Chondrocyte (in vitro differentiated cells): ENCODE measurements at places on chromosomes 2 and 18.

- DNase-seq = no peak
Measured at GRCh38 chr2:39545957-39546356, 108.9 kb upstream of the MAP4K3 start.

- no peak for DNase-seq
Measured at GRCh38 chr18:74140582-74140981, 7.1 kb downstream of the FBXO15 start.

- DNase-seq = no peak
Measured at GRCh38 chr18:13984080-13984479, 68.7 kb upstream of the MC2R start.

- DNase-seq = no peak
Measured at GRCh38 chr18:32111706-32112105, 20.0 kb downstream of the RNF138 start.

GRCh38 chr2:205158404-205158803 is 523.9 kb upstream of the NRP2 start:
- no peak for DNase-seq

- no peak for DNase-seq
Measured at GRCh38 chr2:99414566-99414965, 75.3 kb downstream of the REV1 start.

DNA sequence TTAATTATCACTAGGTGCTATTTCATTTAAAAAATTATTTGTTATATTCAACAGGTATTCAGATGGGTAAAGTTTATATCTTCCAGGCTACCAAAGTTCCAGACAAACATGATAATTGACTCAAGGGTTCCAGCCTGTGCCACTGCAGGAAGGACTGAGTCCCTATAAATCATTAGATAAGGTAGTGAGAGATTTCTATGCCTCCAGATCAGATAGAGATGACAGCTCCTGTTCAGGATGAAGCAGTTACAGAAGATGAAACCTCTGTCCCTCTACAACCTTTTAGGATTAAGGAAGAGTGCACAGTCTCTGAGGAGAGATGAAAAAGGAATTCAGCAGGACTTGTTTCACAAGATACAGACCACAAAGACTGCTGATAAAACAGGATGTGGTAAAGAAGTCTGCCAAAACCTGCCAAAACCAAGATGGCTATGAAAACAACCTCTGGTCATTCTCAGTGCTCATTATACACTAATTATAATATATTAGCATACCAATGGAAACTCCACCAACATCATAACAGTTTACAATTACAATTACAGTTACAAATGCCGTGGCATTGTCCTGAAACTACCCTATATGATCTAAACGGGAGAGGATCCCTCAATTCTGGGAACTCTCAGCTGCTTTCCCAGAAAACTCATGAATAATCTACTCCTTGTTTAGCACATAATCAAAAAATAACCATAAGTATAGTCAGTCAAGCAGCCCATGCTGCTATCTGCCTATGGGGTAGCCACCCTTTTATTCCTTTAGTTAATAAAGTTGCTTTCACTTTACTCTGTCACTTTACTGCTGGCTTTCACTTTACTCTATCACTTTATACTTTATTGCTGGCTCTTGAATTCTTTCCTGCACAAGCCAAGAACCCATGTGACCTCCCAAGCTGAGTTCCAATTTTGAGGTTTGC is 288.5 kb downstream of the PDE11A start:
- DNase-seq = no peak

DNA sequence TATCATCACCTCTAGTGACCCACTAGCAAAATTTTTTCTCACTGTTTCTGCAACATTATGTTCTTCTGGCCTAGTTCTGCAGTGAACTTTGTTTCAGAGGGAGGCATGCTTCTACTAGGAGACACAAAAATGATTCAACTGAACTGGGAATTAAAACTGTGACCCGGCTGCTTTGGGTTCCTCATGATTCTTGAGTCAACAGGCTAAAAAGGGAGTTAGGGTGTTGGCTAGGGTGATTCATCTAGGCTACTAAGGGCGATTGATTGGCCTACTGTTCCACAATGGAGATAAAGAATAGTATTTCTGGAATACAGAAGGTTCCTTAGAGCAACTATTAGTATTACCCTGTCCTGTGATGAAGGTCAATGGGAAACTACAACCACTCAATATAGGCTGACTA is 179.5 kb downstream of the PPP1R1C start:
- no peak for DNase-seq

- DNase-seq = no peak
Measured at GRCh38 chr2:9179572-9180201, 26.9 kb upstream of the ASAP2 start.

- DNase-seq = no peak
Measured at GRCh38 chr2:29325544-29325943, 210.3 kb downstream of the CLIP4 start.

DNA sequence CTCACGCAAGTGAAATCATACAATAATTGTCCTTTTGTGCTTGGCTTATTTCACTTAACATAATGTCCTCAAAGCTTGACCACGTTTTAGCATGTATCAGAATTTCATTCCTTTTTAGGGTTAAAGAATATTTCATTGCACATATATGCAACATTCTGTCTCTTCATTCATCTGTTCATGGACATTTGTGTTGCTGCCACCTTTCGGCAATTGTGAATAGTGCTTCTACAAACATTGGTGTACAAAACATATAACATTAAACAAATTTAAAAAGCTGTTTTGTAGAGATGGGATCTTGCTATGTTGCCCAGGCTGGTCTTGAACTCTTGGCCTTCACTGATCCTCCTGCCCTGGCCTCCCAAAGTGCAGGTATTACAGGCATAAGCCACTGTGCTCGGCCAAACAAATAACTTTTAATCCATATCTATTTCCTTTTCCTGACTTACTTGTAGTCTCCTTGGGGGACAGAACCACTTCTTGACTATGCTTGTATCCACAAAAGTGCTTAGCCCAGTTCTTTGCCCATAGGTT is 209.3 kb downstream of the SLC4A3 start:
- no peak for DNase-seq

GRCh38 chr2:131567891-131568290 is 40.2 kb downstream of the CCDC74A start:
- no peak for DNase-seq

GRCh38 chr18:65754121-65754520 is 3.3 kb downstream of the CDH7 start:
- DNase-seq = no peak

- DNase-seq = no peak
Measured at GRCh38 chr18:60358516-60358915, 14.1 kb downstream of the MC4R start.

GRCh38 chr2:205574001-205574400 is 108.3 kb upstream of the NRP2 start:
- no peak for DNase-seq

GRCh38 chr18:74976331-74976909 is 232.5 kb downstream of the PTGR3 start:
- DNase-seq = no peak

DNA sequence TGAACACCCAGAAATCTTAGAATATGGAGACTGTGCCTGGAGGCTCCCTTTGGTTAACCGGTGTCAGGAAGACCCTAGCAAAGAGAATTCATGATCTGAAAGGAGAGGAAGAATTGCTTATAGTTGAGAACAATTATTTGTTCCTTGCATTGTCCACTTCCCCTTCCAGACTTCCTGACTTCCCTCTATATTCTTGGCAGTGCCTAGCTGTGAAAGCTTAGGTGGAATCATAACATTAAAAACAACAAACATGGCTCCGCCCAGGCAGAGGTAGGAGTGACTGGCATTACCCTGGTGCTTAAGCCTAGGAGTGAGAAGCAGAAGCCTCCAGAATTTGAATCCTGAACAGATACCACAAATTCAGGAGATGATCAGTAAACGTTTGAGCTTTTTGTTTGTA is 1.9 kb downstream of the TTL start:
- no peak for DNase-seq

DNA sequence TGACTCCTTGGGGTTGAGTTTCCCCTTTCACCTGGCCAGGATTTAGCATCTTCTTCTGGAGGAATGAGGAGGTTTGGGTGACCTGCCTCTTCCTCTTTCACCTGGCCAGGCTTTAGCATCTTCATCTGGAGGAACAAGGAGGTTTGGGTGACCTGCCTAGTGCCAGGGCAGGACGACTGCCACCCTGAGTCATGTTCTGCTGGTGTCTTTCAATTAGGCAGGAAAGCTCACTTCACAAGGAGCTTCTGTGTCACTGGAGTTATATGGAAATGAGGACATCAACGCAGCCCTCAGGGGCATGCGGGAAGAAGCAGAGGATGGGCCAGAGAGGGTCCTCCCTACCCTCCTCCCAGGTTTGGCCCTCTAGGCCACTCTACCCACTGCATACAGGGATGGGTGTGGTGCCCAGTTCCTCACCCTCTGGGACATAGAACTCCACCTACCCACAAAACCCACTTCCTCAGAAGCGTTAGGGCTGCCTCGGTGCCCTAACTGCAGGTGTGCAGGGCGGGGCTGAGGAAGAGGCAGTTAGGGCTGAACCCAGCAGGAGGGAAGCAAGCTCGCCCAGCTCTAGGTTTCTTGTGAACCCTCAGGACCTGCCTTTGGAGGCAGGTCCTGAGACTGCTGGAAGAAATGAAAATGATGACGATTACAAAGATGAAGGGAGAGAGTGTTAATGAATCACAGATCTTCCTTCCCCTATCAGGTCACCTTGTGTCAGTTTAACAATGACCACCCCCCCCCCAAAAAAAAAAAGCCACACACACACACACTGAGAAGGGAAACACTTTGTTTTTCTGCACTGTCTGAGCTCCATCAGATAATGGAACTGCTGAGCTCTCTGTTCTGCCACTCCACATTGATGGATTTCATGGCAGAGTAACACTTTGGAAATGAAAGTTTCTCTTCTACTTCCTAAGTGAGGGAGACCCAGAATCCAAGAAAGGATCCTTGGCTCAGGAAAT is 71.0 kb downstream of the ARL4C start:
- DNase-seq = no peak

DNA sequence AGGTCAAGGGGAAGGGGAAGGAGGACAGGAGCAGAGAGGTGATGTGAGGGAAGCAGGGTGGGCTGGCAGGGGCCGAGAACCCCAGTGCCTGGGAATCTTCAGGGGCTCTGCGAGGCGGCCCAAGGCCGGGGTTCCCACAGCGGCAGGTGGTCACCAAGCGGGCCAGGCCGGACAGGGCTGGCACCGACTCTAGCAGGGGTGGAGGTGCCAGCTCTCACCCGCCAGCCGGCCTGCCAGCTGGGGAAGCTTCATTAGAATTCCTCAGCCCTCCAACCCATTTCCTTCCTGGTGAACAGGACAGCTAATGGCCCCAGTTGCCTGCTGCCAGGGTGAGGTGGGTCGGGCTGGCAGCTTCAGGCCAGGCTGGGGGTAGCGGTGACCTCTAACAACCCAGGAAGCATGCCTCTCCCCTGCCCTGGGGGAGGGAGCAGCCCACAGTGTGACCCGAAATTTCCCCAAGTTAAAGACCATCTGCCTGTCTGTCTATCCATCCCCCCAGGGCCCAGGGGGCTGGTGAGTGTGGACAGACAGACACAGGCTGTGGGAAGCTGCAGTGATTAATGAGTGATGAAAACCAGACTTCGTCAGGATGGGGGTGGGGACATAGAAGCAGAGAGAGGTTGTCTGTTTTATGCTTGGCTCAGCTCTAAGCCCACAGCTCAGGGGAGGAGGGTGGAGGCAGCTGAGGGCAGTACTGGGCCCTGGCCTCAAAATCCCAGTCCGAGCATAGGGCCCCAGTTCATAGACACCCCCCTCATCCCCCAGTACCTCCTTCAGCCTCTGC is 144.1 kb downstream of the ZFP36L2 start:
- DNase-seq = no peak

GRCh38 chr18:39019989-39020388 is 1454.4 kb upstream of the CELF4 start:
- no peak for DNase-seq

GRCh38 chr2:158131483-158131912 is 29.8 kb downstream of the UPP2 start:
- DNase-seq = no peak

GRCh38 chr2:9594366-9595054 is 36.3 kb downstream of the YWHAQ start:
- DNase-seq = no peak

- no peak for DNase-seq
Measured at GRCh38 chr2:196288006-196288538, 116.7 kb upstream of the STK17B start.

DNA sequence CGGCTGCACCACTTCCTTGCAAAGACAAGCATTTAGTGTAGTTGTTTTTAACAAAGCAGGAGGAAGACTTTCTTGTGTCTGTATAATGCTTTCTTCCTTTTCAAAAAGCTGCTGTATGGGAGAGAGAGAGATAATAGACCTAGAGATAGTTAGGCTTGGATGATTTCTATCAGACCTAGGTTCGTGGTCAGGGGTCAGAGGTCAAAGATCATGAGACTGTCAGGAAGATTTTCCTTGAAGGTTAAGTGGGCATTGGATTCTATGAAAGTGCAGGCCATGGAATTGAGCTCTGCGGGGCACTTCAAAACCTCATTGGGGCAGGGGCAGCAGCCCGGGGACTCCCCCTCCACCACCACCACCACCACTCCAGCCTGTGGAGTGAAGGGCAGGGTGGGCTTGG is 164.6 kb downstream of the CTIF start:
- DNase-seq = no peak

- DNase-seq = no peak
Measured at GRCh38 chr18:61474341-61474740, 141.1 kb downstream of the CDH20 start.

DNA sequence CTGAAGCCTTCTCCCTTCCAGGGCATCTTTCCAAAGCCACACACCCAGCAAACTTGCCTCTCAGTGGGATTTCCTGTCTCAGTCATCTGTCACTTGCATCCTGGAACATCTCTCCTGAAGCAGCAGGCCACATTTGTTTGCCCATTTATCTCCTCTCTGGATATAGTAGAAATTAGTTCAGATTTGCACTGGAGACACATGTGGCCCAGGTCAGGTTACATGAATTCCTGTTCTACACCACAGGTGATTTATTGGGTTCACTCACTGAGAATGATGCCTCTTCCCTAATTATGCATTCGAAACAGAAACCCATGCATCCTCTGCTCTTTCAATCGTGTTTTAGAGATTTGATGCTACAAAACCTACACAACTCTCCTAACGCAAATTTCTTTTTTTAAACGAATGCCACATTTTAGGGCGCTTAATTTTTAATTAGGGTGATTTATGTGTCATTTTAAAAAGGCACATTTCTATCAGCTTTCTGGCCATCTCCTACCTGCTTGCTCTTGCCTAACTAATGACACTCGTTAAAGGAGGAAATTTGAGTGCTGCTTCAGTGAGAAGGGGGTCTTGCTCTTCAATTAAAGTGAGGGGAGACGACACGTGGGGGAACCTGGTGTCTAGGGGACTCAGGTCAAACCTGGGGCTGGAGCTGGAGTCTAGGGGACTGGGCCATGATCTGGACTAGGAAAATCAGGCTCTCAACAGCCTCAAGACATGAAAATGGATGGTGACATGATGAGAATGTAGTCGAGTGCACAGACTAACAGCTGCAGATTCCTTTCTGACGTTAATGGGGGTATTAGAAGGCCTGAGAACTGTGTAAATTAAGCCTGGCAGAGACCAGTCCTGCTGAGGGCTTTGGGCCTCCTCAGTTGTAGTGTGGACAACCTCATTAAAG is 221.4 kb downstream of the CLIP4 start:
- DNase-seq = no peak

- no peak for DNase-seq
Measured at GRCh38 chr2:202034249-202035088, 814 bp downstream of the FZD7 start.

GRCh38 chr2:234873103-234873827 is 78.6 kb upstream of the SH3BP4 start:
- no peak for DNase-seq

GRCh38 chr2:145546091-145546490 is 1026.2 kb upstream of the ZEB2 start:
- no peak for DNase-seq

- no peak for DNase-seq
Measured at GRCh38 chr2:29322011-29322410, 206.8 kb downstream of the CLIP4 start.
